ENCODE measurements at places on chromosomes 7 and 10. TPM values are rescaled to one million over a fixed set of nuclear protein-coding genes. Genes with fewer than 3 reads are reported as not detected.

Gene NPC1L1
- total RNA-seq, result 0.20 TPM

Gene ACADSB
- 18.2 TPM for total RNA-seq

Gene TEX47
- not detected for total RNA-seq

Gene ATP5MK
- total RNA-seq, result 113 TPM

Gene TWIST1
- total RNA-seq, result 0.51 TPM

Gene PIK3CG
- total RNA-seq, result 0.60 TPM

Gene NKX2-3
- total RNA-seq, result 0.43 TPM

Gene CCAR1
- total RNA-seq, result 29.0 TPM

- no peak for DNase-seq
- no peaks in the 10 kb centered on the region for H3K36me3 ChIP-seq
- no peak overlapping the region for H3K27ac ChIP-seq
- H3K4me1 ChIP-seq, result no peaks in the 10 kb centered on the region
Measured at GRCh38 chr10:132793871-132794849, 8.2 kb upstream of the NKX6-2 start.

DNA sequence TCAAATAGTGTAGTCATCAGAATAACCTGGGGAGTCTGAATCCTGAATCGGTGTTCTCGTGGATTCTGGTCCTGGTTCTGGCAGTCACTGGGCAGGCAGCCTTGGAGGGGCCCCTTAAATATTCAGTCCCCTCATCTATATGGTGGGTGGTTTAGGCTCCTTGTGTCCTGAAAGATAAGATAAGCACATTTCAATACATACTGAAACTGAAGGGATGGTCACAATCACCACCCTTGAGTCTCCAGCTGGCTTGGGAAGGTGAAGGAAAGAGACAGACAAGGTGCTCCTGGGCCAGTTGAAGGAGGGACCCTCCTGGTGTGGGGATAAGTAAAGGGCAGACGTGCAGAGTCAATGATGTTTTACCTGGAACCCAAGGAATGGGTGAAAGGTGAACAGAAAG, 146.7 kb downstream of the CXCL12 start:
- no peaks in the 10 kb centered on the region for H3K36me3 ChIP-seq
- no peak overlapping the region for H3K4me3 ChIP-seq
- no peaks in the 10 kb centered on the region for H3K27me3 ChIP-seq
- DNase-seq, result no peak
- H3K27ac ChIP-seq, result no peak overlapping the region

DNA sequence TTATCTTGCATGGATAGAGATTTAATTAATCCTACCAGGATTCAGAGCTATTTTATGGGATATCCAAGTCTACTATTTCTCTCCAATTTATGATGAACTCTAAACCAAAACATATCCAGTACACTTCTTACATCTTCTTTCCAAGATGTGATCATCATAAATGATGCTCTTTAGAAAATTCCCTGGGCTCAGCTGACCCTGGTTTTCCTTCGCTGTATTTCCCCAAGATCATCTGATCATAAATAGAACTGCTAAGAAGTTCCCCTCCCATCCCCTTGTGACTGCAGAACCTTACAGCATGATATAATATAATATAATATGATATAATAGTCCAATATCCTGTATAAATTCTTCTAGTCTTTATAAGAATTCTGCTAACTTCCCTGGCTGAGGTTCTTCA, 114.6 kb upstream of the LYZL2 start:
- no peaks in the 10 kb centered on the region for H3K36me3 ChIP-seq
- H3K27me3 ChIP-seq, result no peaks in the 10 kb centered on the region
- H3K4me3 ChIP-seq, result no peak overlapping the region
- no peaks in the 10 kb centered on the region for H3K4me1 ChIP-seq
- DNase-seq, result no peak

- H3K27ac ChIP-seq, result no peak overlapping the region
- no peaks in the 10 kb centered on the region for H3K36me3 ChIP-seq
- DNase-seq, result no peak
- H3K4me3 ChIP-seq, result no peak overlapping the region
- H3K4me1 ChIP-seq, result no peaks in the 10 kb centered on the region
- no peaks in the 10 kb centered on the region for H3K27me3 ChIP-seq
Measured at GRCh38 chr10:62632071-62632809, 172.3 kb upstream of the ADO start.

DNA sequence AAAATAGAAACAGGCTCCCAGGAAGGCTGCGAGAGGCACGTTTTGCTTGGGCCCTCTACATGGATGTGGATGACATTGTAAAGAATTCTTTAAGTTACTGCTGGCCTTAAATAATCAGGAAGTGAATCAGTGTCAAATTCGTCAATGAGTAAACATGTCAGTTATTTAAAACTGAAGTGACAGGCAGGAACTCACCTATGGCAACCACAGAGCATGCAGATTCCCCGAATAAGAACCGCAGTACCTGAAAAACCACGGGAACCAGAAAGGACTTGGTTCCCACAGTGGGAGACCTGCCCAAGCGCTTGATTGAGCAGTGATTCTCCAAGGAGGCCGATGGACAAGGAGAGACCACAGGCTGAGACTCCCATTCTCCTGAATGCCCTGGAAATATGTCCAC, 351.2 kb upstream of the AKR1E2 start:
- H3K27ac ChIP-seq, result no peak overlapping the region
- no peaks in the 10 kb centered on the region for H3K4me1 ChIP-seq
- no peak overlapping the region for H3K4me3 ChIP-seq
- no peaks in the 10 kb centered on the region for H3K27me3 ChIP-seq
- no peaks in the 10 kb centered on the region for H3K36me3 ChIP-seq

- no peak for DNase-seq
- no peaks in the 10 kb centered on the region for H3K27me3 ChIP-seq
- H3K36me3 ChIP-seq, result no peaks in the 10 kb centered on the region
- no peak overlapping the region for H3K27ac ChIP-seq
Measured at GRCh38 chr7:34603711-34604444, 54.1 kb upstream of the NPSR1 start.

GRCh38 chr10:6162589-6163356, 40.0 kb upstream of the PFKFB3 start:
- no peaks in the 10 kb centered on the region for H3K27me3 ChIP-seq
- peak overlapping the region; percentile 97 for H3K27ac ChIP-seq
- no peaks in the 10 kb centered on the region for H3K36me3 ChIP-seq
- H3K4me3 ChIP-seq, result peak overlapping the region; percentile 63
- no peak for DNase-seq
- peaks cover 12% of the 10 kb centered on the region for H3K4me1 ChIP-seq

GRCh38 chr10:119030421-119031250, 1.1 kb downstream of the NANOS1 start:
- H3K27me3 ChIP-seq, result no peaks in the 10 kb centered on the region
- DNase-seq, result peak; percentile 43
- H3K36me3 ChIP-seq, result no peaks in the 10 kb centered on the region
- no peak overlapping the region for H3K27ac ChIP-seq
- H3K4me1 ChIP-seq, result no peaks in the 10 kb centered on the region

GRCh38 chr7:257647-257992, 32.4 kb upstream of the FOXL3 start:
- no peaks in the 10 kb centered on the region for H3K4me1 ChIP-seq
- H3K27me3 ChIP-seq, result no peaks in the 10 kb centered on the region
- no peaks in the 10 kb centered on the region for H3K36me3 ChIP-seq

DNA sequence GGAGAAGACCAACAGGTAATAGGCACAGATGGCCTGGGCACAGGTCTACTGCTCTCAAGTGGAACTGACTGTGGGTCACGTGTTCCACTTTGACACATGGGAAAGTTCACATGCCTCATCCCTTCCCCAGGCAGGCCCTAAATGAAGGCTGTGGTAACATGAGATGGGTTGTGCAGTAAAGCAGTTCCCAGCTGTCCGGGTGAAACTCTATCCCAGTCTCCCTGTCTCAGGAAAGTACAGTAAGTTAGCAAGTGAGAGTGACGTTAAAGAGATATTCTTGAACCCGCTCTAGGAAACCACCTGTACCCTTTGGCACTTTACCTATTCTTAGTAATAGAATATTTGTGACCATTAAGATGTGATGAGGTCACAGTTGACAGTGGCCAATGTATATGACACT, 343.7 kb upstream of the AOAH start:
- H3K4me3 ChIP-seq, result no peak overlapping the region
- peak; percentile 37 for DNase-seq
- H3K36me3 ChIP-seq, result no peaks in the 10 kb centered on the region
- H3K4me1 ChIP-seq, result no peaks in the 10 kb centered on the region

DNA sequence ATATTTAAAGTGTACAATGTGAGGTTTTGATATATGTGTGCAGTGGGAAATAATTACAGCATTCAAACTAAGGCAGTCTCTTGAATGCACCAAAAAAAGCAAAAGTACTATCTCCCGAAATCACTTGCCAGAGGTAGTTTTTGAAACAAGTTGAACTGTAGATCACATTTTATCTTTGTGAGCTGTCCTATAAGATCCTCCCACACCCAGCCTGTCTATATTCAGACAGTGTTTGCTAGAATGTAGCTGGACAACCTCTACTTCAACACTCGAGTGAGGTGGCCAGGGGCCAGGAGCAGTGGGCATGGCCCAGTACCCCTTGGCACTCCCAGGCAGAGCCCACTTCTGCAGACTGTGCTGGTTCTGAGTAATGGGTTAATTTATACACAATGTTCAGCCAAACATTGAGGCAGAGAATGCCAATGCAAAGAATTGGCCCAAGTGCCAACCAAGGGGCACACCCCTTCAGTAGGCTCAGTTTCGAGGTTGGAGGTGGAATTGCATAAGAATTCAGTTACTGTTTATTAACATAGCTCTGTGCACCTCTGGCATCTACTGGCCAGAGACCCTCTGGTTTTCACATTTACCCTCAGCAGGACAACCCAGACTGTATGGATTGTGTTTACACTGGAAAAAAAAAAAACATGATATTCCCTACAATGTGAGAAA, 70.5 kb downstream of the AHR start:
- H3K4me3 ChIP-seq, result no peak overlapping the region
- H3K36me3 ChIP-seq, result no peaks in the 10 kb centered on the region
- H3K4me1 ChIP-seq, result no peaks in the 10 kb centered on the region
- no peak overlapping the region for H3K27ac ChIP-seq
- H3K27me3 ChIP-seq, result no peaks in the 10 kb centered on the region

DNA sequence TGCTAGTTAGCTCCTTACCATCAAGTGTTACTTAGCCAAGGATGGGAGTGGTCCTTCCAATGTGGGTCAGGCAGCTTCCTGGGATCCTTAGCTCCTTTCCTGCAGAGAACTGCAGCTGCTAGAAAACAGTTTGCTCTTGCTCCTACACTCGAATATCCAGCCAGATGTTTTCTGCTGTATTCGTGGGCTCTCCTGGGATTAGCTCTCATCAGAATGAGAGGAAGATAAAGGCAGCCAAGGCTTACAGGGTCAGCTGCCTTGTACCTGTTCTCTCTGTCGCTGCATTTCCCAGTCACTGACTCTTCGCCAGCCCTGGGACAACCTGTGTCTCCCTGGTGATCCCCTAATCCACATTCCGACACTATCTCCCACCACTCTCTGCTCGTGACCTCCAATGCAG, 29.0 kb downstream of the NEUROD6 start:
- no peaks in the 10 kb centered on the region for H3K36me3 ChIP-seq
- H3K27me3 ChIP-seq, result no peaks in the 10 kb centered on the region
- no peak for DNase-seq
- no peak overlapping the region for H3K4me3 ChIP-seq

DNA sequence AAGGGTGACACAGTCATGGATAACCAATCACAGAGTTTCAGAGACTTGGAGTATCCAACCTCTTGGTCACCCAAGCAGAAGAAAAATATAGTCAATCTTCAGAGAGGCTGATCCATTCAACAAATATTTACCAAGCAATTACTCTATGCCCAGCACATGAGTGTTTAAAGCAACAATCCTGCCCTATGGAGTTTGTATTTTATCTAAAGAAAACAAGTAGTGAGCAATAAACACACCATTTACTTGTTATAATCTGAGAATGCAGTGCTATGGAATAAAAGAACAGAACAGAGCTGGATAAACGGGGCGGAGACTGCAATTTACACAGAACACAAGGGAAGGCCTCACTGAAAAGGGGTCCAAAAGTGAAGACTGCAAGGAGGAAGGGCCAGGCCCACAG, 63.8 kb downstream of the GRB10 start:
- H3K4me1 ChIP-seq, result peaks cover 20% of the 10 kb centered on the region
- H3K4me3 ChIP-seq, result no peak overlapping the region
- DNase-seq, result no peak

DNA sequence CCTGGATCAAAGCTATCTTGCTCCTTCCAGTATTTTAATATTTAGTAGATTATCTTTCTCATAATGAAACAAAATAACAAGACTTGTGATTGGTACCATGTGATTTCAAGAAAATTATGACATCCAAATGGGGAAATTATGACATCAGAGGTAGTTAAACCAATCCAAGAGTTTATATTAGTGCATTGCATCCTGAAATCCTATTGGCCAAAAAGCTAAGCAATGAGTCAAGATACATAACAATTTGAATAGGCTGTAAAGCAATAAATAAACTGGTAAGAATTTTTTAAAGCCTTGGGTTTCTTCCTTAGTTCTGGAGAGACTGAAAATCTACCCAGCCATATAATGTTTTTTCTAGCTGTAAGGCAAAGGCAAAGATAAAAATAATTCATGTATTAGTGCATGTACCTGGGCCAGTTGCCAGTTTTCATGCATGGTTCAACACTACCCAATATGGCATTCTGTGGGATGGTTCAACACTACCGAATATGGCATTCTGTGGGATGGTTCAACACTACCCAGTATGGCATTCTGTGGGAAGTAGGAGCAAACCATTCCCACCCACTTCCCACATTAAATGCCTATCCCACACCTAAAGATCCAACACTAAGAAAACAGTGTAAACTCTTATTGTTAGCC, at the start of gene RNF148:
Gene RNF148 (minus strand): TSS at position 51 of the 639 bp plus-strand sequence. CDS start 172 bp downstream, outside the sequence.
- H3K27me3 ChIP-seq, result no peaks in the 10 kb centered on the region
- H3K4me1 ChIP-seq, result peaks cover 6% of the 10 kb centered on the region
- H3K36me3 ChIP-seq, result no peaks in the 10 kb centered on the region
- no peak within 1 kb of the TSS for H3K27ac ChIP-seq

- H3K27me3 ChIP-seq, result no peaks in the 10 kb centered on the region
- no peaks in the 10 kb centered on the region for H3K4me1 ChIP-seq
- H3K4me3 ChIP-seq, result no peak overlapping the region
Measured at GRCh38 chr10:99852481-99853213, 70.2 kb downstream of the ABCC2 start.

- no peak overlapping the region for H3K4me3 ChIP-seq
- DNase-seq, result no peak
- H3K27ac ChIP-seq, result no peak overlapping the region
- no peaks in the 10 kb centered on the region for H3K36me3 ChIP-seq
Measured at GRCh38 chr7:110943701-110944345, 147.1 kb upstream of the LRRN3 start.

- no peaks in the 10 kb centered on the region for H3K36me3 ChIP-seq
- H3K27ac ChIP-seq, result no peak overlapping the region
- no peak overlapping the region for H3K4me3 ChIP-seq
- no peaks in the 10 kb centered on the region for H3K4me1 ChIP-seq
- DNase-seq, result no peak
Measured at GRCh38 chr7:130400120-130400572, 19.9 kb downstream of the CPA1 start.

GRCh38 chr7:1024331-1024841, 20.0 kb upstream of the GPR146 start:
- no peak for DNase-seq
- H3K27ac ChIP-seq, result no peak overlapping the region
- no peak overlapping the region for H3K4me3 ChIP-seq
- H3K4me1 ChIP-seq, result peaks cover 20% of the 10 kb centered on the region
- H3K27me3 ChIP-seq, result no peaks in the 10 kb centered on the region
- no peaks in the 10 kb centered on the region for H3K36me3 ChIP-seq

DNA sequence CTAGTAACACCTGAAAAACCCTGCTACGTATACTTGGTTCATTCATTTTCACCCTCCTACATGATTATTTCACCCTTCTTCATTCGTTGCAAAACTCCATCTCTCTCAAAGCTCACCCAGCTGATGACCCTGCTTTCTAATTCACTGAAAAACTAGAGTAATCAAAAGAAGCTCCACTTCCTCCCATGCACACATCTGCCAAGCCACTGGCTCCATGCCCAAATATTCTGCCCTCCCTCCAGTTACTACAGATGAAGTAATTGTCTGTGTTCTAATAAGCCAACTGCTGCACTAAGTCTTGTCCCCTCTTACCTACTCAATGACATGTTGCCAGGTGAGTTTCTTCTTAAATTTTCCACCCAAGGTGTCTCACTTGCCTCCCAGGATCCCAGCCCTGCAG, 96.9 kb upstream of the CCDC71L start:
- no peak overlapping the region for H3K27ac ChIP-seq
- no peaks in the 10 kb centered on the region for H3K36me3 ChIP-seq

Data from pancreas (tissue), 10 donors.